ENCODE measurements at places on chromosomes 5 and 9.

- no peak for DNase-seq
These were observed 24.4 kb upstream of the TDRD7 start for GRCh38 chr9:97387504-97387886.

- DNase-seq = no peak
These were observed 62.7 kb downstream of the TRIM32 start for GRCh38 chr9:116749772-116750171.

DNA sequence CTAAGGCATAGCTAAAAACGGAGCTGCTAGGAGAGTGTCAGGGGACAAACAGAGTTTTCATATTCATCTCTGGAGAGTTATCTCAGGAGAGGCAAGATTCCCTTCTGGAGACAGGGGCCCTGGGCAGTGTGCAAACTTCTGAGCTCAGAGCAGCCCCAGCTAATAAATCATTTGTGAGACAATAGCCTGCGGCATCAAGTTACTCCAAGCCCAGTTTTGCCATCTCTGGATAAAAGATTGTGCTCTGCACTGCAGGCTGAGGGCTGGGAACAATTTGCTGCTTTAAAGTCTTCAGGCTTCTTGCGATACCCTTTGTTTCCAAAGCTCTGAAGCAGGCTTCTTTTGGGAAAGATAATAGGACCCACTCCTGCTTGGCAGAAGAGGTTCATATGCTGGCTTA is 164.3 kb upstream of the BRINP1 start:
- no peak for DNase-seq

- DNase-seq = no peak
These were observed 27.8 kb downstream of the PCDHGC5 start for GRCh38 chr5:141516672-141517025.

GRCh38 chr9:28155671-28156070 is 582.4 kb upstream of the C9orf72 start:
- no peak for DNase-seq

- DNase-seq = peak; percentile 30
These were observed 158.7 kb upstream of the IER5L start for GRCh38 chr9:129336601-129337331.

DNA sequence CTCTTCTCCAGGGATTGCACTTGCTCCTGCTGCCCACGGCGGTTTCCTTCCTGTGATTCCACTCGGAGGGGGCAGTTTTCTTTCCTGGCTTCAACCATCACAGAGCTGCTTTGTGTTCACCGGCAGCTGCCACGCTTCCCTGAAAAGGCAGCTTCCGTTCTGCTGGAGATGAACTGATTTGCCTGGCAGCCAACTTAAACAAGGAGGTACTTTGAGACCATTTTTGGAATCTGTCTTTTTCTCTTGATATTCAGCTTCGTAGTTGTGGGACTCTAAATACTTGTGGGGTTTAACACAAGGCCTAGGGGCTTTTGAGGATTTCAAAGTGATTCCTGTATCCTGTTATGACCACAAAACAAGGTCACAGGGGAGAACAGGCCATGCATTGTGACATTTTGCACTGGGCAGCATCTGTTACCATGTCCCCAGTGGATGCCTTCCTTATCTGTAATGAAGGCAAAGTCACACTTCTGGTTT is 192.0 kb downstream of the MTRR start:
- no peak for DNase-seq

- no peak for DNase-seq
These were observed 159.8 kb upstream of the MVB12B start for GRCh38 chr9:126166866-126167265.

- DNase-seq = no peak
These were observed 106.7 kb upstream of the NR5A1 start for GRCh38 chr9:124613849-124614248.

Measured in CD4-positive, alpha-beta T cell treated with Interleukin-2 at 100 ng/mL for 4 hours (primary cell).